ENCODE measurements at places on chromosomes 6 and 20.

- DNase-seq = no peak
Observed at GRCh38 chr6:117817499-117817898, 89.6 kb upstream of the SLC35F1 start.

- no peak for DNase-seq
Observed at GRCh38 chr20:52372169-52372568, 180.6 kb upstream of the ZFP64 start.

DNA sequence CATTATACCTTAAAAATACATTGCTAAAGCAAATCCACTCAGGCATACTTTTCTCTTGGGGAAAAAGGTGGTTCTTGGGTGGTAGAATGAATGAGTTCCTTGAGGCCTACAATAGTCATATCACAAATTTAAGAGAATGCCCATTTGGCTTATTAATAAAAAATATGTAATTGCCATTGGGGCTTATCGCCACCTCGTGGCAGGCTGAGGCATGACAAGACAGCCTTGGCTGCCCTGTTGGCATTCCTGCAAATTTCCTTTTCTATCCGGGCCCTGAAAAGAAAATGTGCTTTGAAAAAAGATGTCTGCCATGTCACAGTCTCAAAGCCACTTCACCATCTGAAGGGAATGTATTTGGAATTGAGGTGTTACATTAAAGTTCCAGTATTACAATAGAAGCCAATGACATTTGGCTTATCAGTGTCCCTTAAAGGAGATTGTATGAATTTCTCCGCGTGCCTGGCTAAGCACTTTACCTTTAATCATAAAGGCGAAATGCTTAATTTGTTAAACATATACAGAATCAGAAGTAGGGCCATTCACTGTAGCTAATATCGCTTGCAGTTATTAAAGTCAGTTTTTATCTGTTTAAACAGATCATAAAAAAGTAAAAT is 188.3 kb upstream of the ZFP64 start:
- DNase-seq = peak; percentile 68

GRCh38 chr6:5670811-5671561 is 335.7 kb downstream of the NRN1 start:
- no peak for DNase-seq

DNA sequence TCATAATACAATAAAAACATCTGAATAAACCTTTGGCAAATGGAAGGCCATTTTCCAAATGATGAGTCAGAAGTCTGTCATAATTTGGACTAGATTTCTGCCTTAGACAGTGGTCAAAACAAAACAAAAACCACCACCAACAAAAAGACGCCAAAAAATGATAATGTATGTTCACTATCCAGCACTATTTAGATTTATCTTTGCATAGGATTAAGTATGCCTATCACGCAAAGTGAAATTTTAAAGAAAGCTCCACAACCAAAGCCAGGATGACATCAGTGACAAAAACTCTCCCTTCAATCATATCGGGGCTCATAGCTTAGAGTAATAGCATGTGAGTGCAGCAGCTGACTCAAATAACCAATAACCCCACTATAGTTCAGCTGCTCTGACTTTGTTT is 201.9 kb downstream of the MOXD1 start:
- no peak for DNase-seq

DNA sequence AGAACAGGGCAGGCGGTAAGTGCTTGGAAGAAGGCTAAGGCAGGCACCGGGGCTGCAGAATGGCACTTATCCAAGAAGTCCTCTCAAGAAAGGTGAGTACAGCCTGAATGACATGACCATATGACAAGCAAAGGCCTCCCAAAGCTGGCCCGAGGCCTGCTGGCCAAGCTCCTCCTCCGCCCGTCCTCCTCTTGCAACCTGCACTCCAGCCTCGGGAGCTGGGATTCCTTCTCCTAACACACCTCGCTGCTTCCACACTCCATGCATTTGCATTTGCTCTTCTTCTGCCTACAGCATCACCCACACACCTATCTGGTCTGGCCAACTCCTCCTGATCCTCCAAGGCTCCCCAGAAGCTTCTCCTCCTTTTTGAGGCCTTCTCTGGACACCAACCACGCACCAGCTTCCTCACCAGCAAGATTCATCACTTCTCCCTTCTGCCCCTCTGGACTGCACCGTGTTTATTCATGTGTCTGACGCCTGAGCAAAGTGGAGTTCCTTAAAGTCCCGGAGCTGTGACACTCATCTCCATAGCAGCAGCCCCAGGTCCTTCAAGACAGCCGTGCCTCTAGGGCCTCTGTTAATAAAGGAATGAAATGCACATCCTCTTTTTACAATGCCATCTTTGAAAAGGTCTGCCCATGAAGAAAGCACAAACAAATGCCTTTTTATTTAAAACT is 32.3 kb downstream of the CNKSR3 start:
- DNase-seq = peak; percentile 60

DNA sequence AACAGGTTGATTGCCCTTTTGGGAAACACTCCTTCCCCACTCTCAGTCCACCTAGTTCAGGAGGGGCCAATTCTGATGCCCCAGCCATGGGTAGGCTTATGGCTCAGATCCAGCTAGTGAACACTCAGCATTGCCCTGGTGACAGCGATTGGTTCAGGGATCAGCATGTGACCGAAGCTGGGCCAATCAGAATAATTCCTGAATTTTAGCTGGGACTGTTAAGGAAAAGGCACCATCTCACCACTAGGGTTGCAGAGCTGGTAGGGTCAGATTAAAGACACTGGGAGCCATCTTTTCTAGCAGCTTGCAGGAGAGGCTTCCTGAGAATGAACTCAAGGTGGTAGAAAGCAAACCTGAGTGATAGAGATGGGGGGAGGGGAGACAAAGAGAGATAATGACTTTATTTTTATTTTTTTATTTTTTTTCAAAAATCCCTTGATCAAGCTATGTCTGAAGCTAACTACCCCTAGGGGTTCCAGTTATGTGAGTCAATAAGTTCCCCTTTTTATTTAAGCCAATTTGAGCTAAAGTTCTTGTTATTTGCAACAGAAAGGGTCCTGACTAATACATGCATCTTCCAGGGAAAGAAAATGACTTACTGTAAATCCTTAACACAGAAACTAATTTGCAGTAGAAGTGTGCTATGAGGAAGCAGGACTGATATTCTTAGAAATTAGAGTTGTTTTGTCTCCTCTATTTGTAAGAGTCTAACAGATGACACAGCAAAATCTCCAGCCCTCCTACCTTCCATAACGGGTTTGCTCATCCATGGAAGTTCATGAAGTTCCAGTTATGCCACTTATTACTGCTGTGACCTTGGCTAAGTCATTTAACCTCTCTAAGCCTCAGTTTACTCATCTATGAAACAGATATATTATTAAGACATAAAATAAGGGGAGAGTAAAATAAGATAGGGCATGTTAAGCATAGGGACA is 44.7 kb downstream of the EYA2 start:
- peak; percentile 66 for DNase-seq

- no peak for DNase-seq
Observed at GRCh38 chr6:139762587-139763031, 388.2 kb upstream of the CITED2 start.

DNA sequence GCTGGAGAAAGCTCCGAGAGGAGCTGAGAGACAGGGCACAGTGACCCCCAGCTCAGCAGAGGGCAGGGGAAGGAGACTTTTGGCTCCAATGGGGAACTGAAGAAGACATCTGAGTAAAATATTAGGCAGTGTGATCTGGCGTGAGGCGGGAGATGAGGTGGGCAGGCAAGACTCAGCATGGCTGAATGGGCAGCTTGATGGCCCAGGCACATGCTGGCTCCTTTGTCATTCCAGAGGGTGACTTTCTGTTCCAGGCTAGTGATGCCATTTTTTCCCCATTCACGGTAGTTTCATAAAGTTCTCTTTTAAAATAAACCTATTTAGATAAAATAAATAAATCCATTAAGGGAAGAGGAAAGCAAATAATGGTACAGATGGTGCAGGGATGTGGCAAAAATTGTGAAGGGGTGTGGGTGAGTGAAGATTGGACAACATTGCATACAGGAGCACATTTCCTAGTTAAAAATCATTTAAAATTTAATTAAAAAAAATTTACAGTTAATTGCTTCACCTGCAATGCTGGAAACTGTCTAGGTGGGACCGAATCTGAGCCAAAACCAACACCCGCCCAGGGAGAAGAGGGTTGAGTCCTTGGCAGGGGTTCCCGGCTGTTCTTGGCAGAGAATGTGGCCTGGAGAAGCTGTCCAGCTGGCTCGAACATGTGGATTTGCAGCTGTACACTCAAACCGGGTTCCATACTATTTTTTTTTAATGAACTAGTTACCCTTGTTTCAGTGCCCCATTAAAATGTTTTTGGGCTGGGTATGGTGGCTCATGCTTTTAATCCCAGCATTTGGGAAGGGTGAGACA is 41.7 kb upstream of the PRELID3B start:
- no peak for DNase-seq

- DNase-seq = no peak
Observed at GRCh38 chr20:2820084-2820895, 4.1 kb downstream of the TMEM239 start.

- no peak for DNase-seq
Observed at GRCh38 chr6:107611094-107611810, 121.3 kb downstream of the SOBP start.

GRCh38 chr6:124294574-124295200 is 491.0 kb downstream of the NKAIN2 start:
- DNase-seq = no peak
